RPMI8226 (cell line): ENCODE measurements at places on chromosomes 4 and X.

- DNase-seq, result no peak
These were observed 19.3 kb upstream of the SFRP2 start for GRCh38 chr4:153808175-153808574.

DNA sequence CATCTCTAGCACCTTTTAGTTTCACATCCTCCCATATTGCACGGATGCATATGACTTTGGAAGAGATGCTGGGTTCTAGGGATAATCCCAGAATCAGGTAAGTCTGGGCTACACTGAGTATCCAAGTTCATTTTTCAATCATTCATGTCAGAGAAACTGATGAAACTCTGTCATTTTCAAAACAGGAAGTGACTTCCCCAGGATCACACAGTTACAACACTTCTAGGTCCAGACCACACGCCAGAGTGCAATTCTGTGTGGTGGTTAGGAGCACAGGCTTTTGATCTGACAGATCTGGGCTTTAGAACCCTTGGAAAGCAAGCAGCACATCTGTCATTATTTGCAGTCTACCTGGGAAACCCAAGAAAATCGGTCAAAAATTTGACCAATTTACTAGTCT lies 52.1 kb upstream of the CDKN2AIP start:
- no peak for DNase-seq

DNA sequence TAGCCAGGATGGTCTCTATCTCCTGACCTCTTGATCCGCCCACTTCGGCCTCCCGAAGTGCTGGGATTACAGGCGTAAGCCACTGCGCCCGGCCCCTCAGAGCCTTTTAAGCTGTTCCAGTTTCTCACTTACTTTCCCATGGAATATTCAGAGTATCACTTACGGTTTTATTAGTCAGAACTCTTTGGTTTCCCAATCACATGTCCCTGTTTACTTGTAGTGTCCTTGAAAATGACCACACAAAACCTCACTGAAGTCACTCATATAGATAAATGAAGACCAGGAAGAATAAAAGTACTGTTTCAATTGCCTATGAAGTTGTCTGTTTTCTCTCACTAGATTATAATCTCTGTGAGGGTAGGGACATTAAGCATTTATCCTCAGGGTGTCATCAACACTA lies 217.2 kb upstream of the HCCS start:
- no peak for DNase-seq

DNA sequence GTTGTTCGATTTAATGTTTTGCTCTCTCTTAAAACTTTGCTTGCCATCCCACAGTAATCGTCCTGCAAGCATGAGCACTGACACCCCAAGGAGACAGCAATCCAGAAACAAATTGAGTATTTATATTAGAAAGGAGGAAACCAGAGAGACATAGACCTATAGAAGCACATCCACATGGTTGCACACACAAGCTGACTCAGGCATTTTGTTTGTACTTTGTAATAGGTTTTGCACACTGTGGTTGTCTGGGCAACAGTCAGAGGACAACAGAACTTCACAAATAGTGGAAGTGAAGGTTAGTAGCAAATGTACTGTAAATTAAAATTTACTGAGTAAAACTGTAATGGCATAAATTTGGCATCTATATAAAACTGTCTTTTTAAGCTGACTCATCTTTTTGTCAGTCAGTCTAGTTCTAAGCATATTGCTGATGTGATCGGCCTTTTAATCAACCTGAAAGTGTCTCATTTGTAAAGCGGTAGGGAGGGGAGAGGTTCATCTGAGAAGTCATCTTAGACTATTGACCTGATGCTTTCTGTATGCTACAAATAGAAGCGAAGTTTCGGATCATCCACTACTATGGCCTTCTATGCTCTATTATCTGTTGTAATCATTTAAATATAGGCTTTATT lies 1624.7 kb downstream of the ARAP2 start:
- no peak for DNase-seq

DNA sequence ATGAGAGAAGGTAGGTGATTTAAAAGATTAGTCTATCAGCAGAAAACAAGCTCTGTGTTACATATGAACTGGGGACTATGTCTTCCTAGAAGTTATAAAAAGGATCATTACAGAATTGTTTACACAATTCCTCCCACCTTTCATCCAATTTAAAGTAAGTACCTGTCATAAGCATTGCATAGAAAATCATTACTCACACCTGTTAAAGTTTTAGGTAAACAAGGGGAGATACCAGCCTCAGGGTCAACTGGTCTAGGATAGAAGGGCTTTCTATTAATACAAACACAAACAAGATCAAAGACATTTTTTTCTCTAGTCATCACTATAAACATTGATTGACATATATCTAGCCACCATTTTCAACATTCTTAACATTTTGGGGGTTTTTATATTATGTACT lies 333.9 kb downstream of the ARHGAP24 start:
- DNase-seq, result no peak

GRCh38 chrX:72526534-72527508 lies 45.8 kb downstream of the HDAC8 start:
- no peak for DNase-seq

GRCh38 chr4:77145842-77146185 lies 11.2 kb upstream of the CCNG2 start:
- no peak for DNase-seq

DNA sequence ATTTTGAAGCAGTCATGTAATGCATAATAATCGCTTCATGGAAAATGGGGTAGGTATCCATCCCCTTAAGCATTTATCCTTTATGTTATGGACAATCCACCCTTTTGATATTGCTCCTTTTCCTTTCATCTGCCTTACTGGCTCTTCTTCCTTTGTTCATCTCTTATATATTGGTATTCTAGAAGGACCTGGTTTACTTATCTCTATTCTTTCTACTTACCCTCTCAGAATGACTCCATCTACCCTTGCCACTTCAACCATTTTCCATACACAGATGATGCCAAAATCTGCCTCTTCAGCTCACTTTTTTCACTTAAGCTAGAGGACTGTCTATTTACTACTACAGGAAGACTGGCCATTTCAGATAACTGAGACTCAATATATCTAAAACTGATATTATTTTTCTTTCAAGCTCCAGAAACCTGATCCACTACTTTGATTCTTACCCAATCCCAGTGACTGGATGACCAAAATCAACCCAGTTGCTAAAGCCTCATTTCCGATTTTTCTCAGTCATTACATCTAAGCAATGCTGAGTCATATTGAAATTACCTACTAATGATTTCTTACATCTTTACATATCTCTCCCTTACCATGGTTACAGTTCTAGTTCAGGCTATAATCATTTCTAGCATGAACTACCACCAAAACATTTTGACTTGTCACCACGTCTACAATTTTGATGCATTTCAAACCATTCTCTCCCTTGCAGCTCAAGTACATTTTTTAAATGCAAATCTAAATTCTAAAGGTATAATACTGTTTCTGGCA lies 93.7 kb downstream of the FAAH2 start:
- no peak for DNase-seq

DNA sequence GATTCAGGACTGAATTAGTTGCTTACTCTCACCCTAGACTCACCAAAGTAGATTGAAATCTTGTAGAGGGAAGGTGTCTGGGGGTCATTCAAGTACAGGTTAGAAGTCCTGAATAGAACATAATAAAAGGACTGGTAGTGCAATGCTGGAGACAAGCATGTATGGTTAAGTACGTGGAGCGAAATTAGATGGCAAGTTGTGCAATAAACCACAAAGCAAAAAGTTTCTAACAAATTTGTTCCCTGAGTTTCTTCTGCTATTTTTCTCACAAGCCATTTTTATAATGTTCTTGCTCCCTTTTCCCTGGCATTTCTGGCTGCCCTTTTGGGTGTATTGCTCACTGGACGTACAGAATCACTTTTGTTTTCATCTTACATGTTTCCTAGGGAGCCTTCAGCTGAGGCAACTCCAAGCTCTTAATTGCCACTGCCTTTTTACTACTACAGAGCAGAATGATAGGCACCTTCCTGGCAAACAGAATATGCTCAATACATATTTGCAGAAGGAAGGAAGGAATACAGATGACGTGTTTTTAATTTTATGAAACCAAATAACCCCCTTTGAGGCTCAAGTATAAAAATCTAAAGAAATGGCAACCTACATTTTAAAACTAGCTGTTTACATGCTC lies 23.4 kb downstream of the LANCL3 start:
- DNase-seq, result no peak

GRCh38 chr4:180966312-180966711 lies 1276.9 kb upstream of the TENM3 start:
- no peak for DNase-seq

GRCh38 chr4:82681754-82682153 lies 116.8 kb downstream of the SCD5 start:
- DNase-seq, result no peak

DNA sequence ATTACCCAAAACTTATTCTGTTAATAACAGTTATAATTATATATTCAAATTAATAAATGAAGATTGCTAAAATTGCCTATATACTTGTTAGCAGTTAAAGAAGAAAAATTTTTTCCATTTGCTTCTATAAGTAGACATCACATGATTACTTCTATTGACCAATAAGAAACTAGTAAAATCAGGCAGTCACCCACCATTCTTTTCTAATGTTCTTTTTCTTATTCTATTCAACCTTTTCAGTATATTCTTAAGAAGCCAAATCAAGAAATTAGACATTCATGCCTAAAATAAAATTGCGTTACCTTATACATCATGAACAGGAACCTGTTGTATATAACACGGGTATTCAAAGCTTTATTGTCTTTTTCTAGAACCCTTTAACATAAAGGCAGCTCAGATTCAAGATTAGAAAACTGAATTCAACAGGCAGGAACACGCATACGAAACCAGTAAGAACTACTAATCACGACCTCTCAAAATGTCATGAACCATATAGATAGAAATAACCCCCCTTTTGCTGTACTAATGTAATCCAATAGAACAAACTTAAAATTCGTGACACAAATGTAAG lies 568.1 kb upstream of the DIPK2B start:
- DNase-seq, result no peak

DNA sequence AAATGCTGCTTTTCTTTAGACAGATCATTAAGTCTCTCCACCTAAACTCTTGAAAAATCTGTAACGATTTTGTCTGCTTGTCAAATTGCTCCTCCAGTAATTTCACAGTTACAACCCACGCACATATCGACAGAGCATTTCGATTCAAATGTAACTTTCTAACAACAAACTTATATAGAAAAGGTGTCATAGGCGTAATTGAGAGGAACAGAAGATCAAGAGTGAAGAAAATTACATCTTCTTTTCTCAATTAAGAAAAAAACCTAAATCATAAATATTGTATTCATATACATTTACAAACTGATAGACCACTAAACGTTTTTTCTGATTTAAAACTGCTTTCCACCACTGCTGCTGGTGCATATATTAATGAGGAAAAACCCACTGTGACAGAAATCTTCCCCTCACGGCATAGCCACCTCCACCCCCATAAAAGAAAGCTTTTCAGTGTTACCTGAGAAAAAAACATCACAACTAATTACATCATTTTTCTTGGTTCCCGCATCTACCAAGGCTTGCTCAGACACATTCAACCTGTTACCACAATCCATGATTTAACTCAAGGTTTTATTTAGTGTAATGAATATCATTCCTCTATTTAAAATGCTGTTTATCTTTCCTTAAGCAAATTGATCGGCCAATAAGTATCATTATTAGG lies 1.9 kb downstream of the GPM6A start:
- no peak for DNase-seq

DNA sequence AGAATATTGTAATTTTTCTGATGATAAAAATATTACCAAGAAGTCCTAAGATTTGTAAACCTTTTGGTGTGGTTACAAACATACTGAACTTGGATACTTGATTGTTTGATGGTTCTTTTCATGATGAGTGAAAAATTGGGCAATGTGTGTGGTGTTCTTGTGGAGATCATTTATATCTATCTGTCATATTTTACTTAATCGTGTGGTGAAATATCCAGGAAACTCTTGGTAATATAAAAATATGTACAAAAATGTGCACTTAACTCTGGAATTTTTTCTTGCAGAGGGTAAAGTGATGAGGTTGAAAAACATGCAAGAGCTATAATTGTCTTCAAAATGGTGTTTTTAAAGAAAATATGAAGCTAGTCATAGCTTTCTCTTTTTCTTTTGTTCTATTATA lies 2.8 kb downstream of the DCUN1D4 start:
- no peak for DNase-seq

- DNase-seq, result no peak
These were observed 7.9 kb upstream of the NFKB1 start for GRCh38 chr4:102493257-102493656.

- DNase-seq, result peak; percentile 20
These were observed 924 bp upstream of the IRAK1 start for GRCh38 chrX:154020536-154021115.

DNA sequence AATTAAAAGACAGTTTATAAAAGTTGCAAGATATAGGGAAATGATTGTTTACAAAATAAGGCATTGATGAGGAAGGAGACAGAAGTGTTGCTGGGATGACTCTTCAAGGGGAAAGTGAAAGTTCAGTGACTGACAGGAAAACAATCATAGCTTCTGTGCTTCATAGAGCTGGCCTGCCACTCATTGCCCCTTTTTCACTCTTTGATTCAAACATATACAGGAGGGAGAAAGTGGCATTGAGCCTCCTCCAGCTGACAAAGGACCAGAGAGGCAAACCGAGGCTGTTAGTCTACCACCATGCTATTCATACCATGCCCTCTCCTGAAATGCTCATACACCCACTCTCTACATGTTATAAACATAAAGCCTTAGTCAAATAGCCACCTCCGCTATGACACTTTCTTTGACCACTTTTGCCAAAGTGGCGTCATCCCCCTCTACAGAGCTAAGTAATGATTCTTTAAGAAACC lies 79.2 kb upstream of the ATOH1 start:
- DNase-seq, result no peak
